ENCODE measurements at places on chromosomes 5 and 9.

DNA sequence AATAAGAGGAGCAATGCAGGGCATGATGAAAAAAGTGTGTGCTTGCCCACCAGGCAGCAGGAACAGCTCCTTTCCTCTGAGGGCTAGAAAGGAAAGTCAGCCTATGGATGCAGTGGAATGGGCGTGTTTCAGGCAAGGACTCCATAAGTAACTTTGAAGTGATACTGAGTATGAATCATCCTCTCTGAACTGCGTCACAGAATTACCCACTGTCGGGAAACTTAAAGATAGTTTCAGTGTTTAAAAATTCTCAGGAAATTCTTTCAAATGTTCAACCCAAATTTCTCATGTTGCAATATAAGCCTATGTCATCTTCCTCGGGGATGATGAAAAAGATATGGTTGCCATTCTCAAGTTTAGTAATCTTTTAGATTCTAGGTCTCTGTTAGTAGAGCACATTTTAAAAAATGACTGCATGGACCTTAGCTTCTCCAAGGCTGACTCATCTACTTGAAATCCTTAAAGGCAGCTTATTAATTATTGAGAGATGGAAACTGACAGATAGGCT lies 27.7 kb downstream of the PTCD2 start:
- DNase-seq, result no peak

GRCh38 chr5:4233671-4234070 lies 638.0 kb downstream of the IRX1 start:
- no peak for DNase-seq

DNA sequence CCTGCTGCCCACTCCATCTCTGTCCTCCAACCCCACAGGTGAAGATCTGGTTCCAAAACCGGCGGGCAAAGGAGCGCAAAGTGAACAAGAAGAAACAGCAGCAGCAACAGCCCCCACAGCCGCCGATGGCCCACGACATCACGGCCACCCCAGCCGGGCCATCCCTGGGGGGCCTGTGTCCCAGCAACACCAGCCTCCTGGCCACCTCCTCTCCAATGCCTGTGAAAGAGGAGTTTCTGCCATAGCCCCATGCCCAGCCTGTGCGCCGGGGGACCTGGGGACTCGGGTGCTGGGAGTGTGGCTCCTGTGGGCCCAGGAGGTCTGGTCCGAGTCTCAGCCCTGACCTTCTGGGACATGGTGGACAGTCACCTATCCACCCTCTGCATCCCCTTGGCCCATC lies 6.4 kb upstream of the SLC6A7 start:
- DNase-seq, result no peak

DNA sequence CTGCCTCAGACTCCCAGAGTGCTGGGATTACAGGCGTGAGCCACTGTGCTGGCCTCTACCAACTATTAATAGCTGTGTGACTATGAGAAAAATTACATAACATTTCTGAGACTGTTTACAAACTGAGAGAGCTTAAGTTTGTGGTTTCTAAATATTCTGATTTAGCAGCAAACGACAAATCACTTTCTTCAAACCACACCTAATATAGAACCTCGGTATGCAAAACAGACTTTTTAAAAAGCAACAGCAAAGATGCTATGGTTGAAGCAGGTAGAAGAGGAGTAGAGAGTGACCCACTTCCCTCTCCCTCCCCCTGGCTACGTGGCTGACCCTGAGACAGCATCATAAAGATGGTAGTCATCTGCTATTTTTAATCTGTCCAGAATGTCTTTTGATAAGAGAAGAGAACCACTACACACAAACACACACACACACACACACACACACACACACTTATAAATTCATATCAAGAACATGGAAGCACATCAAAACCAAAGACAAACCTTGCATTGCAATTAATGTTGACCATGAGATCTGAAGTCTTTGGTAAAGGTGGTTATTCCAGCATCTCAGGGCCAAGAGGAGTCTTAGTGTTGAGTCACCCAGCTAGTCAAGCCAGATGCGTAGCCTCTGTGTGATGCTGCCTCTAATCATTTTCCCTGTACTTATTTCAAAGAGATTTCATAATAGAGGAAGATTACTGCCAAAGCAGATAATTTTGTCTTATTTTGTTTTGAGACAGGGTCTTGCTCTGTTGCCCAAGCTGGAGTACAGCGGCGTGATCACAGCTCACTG lies 58.1 kb upstream of the TMEM215 start:
- no peak for DNase-seq

DNA sequence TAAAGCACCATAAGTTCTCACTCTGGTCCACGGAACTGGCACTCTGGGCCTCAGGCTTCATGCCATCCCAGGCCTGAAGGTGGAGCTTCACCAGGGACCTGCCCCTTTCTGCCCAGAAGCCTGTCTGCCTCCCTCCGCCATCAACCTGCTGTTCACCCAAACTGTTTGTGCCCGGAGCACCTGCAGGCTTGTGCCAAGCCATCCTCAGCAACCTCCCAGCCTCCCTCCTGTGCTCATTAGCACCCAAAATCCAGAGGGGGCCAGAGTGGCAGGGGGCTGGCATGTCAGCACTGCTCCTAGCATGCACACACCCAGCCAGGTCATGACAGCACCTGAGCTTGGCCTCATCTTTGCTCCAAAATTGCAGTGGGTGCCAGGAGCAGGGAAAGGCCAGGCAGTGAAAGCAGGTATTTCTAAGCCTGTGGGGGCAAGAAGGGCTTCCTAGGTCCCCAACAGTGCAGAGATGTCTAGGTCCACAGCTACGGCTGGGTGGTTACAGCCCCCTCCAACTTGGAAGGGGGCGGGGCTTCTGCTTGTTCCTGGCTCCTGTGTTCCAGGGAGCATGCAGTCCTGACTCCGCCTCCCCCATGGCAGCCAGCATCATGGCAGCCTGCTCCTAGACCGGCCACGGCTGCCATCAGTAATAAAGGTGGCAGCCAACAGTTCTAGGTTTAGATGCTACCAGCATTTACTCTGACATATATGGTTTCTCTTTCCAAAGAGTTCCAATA lies 85.1 kb downstream of the GIN1 start:
- DNase-seq, result no peak

DNA sequence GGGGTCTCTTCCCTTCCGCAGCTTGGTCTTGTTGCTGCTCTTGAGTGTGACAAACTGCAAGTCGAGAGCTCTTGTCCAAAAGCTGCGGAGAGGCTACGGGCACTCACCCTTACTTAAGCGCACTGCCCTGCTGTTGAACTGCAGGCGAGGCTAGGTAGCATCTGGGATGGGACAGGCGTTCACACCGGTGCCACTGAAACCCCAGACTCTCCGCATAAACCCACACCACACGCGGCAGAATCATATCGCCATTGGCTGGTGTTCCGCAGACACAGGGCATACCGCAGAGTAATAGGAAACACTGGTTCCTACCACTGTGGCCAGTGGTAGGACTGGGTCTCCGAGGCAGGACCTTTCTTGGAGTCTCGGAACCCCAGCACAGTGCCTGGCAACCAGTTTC lies 2.2 kb upstream of the NPR3 start:
- peak; percentile 47 for DNase-seq

DNA sequence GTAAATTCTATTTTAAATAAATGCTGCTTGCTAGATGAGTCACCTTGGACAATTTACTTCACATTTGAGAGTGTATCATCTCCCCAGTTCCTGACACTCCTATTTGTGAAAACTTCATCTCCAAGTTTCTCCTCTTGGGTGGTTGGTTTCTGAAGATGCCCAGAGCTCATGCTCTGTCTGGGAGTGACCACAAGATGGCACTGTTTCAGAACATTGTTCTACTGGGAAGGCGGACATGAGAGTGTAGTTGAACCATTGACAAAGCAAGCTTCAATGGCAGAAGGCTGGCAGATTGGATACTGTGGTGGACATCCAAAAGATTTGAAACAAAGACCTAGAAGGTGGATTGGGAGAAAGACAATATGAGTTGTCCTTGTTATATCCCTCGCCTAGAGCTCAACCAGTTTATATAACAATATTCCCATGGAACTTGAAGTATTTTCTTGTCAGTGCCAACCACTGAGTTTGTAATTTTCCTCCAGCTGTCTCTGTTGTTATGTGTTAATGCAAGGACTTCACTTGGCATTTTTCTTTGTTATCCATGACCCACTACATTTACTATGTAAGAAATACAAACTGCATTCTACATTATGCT lies 234.3 kb upstream of the ANKH start:
- peak; percentile 72 for DNase-seq

DNA sequence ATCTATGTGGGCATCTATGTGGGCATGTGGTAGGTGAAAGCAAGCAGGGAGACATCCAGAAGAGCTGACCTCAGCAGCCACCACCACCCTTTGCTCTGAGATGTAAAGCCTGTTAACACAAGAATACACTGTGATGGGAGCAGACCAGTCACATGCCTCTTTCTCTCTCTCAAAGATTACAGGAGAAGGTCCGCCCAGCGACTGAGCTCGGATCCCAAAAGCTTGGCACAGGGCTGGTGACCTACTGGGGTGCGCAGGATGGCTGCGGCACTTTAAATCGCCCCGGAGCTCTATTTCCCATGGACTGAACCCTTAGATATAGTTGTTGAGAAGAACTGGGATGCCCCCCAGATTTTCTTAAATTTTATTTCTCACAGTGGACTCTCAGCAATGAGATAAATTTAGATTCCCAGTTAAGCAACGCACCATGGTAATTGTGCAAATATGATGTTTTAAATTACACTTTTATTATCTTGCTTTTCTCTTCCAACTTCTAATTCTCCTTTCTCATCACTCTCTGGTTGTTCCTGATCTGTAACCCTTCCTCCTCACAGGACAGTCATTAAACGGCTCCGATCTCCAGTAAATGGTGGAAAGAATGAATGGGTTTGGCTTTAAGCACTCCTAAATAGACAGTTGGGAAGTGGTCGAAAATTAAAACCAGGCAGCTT lies 37.7 kb upstream of the ICE1 start:
- DNase-seq, result no peak

DNA sequence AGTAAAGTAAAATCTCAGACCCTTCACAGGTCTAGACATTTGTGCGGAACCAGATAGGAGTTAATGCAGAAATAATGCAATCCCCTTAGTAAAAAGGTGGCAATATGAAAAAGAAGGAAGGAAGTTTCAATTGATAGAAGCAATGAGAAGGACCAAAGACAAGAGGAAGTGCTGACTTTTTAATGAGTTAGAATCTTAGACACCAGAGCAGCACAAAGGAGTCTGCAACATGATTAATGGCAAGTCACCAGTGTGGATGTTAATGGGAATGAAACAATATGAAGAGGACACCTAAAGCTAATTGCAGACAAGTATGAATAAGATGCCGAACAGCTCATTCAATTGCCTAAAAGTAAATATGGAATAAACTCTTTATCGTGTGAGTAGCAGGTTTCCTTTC lies 50.9 kb downstream of the MEGF9 start:
- no peak for DNase-seq

DNA sequence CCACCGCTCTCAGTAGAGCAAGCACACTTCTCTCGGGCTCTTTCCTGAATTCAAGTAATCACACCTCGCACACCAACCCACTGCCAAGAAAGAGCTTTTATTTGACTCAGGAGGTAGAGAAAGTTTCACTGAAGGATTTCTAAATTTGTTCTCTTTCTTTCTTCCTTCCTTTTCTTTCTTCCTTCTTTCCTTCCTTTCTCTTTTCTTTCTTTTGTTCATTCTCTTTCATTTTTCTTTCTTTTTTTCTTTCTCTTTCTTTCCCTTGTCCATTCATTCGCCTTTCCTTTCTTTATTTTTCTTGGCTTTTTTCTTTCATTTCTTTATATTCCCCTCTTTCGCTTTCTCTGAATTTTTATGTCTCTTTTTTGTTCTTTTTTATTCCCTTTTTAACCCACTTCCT lies 300.1 kb downstream of the ENC1 start:
- DNase-seq, result no peak

DNA sequence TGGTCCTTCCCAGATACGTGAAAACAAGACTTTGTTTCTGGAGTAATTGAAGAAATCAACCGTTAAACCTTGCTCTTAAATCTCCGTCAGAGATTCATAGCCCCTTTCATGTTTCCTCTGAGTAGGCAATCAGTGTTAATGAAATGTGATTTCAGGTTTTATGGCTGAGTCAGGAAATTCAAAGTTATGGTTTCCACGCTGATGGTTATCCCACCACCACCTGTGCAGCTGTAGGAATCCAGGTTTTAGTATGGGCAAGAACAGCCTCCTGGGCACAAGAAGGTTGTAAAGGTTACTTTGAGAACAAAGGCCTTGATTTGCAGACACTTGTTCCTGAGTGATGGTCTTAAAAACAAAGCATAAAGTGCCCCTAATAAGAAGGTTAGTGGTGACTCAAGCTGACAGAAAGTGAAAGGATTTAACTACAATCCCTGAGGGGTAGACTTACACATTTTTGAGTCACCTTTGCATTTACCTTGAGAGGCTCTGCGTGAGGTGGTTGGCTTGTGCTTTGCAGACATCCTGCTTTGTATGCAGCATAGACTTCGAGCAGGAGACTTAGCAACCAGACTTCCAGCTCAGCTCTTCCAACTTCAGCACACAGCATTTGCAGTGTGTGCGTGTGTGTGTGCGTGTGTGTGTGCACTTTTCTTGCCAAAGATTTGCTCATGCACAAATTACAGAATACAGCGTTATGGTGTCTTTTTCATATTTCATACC lies 159.6 kb downstream of the TLE4 start:
- no peak for DNase-seq

- DNase-seq, result no peak
Observed at GRCh38 chr5:402615-403359, 40.2 kb upstream of the EXOC3 start.

GRCh38 chr5:65893749-65894430 lies 32.5 kb upstream of the ERBIN start:
- peak; percentile 14 for DNase-seq

DNA sequence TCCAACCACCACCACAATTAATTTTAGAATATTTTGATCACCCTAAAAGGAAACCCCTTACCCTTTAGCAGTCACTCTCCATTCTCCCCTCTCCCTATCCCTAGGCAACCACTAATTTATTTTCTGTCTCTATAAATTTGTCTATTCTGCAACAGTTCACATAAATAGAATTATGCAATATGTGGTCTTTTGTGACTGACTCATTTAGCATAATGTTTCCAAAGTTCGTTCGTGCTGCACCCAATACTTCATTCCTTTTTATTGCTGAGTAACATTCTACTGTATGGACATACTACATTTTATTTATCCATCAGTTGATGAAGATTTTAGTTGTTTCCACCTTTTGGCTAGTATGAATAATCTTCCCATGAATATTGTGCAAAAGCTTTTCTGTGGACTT lies 18.2 kb upstream of the CDC20B start:
- no peak for DNase-seq

- DNase-seq, result no peak
Observed at GRCh38 chr9:122007837-122008236, 85.3 kb downstream of the TTLL11 start.

- DNase-seq, result no peak
Observed at GRCh38 chr5:7377761-7378160, 18.2 kb upstream of the ADCY2 start.

DNA sequence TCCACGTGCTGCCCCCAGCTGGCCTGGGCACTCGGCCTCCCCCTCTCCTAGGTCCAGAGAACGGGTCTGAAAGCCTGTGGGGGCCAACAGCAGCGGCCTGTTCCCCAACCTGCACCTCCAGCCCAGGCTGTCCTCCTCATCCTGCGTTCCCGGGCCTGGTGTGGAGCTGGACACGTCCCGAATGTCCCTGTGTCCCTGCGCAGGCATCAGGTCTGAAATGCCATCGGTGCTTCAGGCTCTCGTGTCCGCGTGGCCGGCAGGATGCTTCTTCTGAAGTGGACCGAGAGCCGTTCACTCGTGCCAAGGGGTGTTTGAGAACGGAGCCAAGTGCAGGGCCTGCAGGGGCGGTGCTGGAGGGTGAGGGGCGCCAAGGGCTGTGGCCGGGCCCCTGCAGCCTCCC lies 24.7 kb upstream of the UBAC1 start:
- no peak for DNase-seq
